ENCODE measurements at places on chromosomes 1 and 21.
A peak's percentile ranks its signal among the peaks of the same experiment; 100 is the strongest.

DNA sequence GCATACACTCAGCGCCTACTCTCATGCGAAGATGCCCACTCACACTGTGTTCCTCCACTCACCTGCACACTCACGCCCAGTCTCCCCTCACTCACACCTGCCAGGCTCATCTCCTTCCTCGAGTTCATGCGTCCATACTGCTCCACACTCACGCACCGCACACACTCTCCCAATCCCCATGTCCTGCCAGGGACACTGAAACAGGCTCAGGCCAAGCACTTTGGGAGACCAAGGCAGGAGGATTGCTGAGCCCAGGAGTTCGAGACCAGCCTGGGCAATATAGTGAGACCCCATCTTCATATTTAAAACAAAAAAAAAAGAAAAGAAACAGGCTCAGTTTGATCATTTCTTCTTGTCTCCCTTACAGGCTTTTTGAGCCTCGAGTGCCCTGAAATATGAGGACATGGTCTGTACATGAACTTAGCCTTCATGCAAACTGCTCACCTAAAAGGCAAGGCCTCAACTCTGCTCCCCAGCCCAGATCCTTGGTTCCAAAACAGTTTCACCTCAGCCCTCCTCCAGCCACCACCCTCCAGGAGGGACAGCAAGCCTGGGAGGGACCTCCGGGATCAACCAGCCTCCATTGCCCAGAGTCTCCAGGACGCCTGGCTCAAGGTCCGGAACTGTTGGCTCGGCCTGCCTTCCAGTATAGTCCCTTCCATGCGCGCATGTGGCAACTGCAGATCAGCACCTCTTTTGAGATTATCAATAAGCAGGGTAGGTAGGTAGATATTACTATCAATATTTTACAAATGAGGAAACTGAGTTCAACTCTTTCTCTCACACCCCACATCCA is 2.4 kb upstream of the PTAFR start:
- DNase-seq = no peak

GRCh38 chr21:45763074-45763473 is 119.5 kb downstream of the PCBP3 start:
- DNase-seq = no peak

DNA sequence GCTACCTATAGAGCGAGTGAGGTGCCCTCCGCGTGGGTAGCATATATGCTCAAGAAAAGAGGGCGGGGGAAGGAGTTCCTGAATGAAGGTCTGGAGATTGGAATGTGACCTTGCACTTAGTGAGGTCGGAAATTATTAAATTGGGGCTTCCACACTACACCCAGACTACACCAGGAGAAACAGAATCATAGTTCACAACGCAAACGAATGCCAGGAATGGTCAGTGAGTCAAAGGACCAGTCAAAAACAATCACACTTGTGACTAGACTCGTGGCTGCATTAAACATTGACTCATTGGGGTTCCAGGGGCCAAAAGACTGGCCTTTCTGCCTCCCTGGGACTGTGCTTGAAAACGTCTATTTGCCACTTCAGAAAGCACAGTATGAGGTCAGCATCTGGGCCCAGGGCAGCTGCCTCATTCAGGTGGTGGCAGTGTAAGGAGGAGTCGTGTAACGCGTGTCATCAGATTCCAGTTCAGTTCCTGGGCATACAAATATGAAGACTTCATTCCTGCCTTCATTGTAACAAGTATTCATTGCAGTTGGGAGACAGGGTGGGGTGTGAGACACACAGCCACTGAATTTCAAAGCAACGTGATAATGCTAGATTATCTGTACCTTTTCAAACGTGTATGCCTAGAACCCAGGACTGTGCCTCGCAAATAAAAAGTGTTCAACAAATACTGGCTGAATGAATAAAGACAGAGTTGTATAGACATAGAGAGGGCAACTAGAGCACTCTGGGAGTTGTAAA is at the start of gene YOD1:
YOD1 (minus strand) TSS at position 18 of the 753 bp plus-strand sequence. CDS start 178 bp downstream, outside the sequence.
- DNase-seq = peak; percentile 21

- no peak for DNase-seq
These were observed 48.8 kb downstream of the NID1 start for GRCh38 chr1:236016083-236016482.

DNA sequence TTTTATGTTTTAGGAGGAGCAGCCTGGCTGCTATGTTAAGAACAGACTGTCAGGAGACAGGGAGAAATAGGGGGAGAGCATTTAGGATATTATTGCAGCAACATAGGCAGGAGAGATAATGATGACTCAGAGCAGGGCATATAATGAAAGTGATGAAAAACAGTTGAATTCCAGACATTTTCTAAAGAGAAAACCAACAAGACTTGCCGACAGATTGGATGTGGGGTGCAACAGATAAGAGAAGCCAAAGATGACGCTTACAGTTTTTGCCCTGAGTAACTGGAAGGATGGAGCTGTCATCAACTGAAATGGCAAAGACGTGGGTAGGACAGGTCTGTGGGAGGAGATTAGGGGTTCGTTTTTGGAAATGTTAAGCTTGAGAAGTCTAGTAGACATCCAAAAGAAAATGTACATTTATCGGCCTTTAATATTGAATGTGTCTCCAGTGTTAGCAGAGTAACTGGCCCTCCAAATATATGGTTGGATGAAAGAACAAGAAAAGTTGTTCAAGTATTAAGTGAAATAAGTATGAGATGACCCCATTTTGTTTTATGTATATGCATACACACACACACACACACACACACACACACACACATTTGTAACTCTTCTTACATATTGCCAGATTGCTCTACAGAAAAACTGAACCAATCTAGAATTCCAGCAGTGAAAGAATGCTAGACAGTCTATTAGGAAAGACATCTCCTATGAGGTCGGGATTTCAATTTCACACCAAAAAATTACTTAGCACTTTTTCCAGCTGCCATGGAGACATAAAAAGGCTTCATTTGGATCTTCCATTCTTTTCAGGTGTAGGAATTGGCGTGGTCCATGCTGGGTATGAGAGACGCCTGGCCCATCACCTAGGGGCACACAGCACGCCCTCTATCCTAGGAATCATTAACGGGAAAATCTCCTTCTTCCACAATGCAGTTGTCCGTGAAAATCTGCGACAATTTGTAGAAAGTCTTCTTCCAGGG is 17.2 kb downstream of the DNAJC16 start:
- no peak for DNase-seq

DNA sequence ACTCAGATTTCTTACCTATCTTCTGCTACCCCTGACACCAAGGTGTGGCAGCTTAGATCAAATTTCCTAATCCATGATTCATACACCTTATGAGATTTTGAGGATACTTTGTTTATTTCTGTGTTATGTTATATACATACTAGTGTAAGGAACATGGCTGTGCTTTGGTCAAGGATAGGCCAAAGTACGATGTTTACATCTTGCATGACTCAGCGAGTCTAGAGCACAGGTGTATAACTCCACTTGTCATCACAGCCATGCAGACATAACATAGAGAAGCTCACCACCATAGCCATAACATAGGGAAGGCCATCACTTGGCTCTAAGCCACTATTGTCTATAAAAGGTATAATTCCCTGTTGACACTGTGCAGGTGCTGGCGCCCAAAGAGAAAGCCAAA is 61.2 kb downstream of the GBP6 start:
- no peak for DNase-seq

DNA sequence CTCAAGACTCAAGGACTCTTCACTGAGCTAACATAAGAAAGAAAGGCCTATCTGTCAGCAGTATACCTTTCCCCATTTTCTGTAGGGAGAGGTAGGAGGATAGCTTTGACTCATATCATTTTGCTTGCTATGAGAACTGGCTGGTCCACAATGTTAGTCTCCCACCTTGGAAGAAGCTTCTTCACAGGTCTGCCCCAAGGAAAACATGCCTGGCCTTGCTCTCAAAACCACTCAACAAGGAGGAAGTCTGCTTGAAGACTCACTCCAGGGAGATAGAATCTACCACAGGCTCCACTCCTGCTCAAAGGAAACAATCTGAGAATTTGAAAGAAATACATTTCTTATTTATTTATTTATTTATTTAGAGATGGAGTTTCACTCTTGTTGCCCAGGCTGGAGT is 29.5 kb upstream of the LAMC1 start:
- no peak for DNase-seq

GRCh38 chr1:160492617-160493016 is 30.4 kb downstream of the SLAMF6 start:
- no peak for DNase-seq

- no peak for DNase-seq
These were observed 2.1 kb downstream of the SIPA1L2 start for GRCh38 chr1:232627645-232628334.

DNA sequence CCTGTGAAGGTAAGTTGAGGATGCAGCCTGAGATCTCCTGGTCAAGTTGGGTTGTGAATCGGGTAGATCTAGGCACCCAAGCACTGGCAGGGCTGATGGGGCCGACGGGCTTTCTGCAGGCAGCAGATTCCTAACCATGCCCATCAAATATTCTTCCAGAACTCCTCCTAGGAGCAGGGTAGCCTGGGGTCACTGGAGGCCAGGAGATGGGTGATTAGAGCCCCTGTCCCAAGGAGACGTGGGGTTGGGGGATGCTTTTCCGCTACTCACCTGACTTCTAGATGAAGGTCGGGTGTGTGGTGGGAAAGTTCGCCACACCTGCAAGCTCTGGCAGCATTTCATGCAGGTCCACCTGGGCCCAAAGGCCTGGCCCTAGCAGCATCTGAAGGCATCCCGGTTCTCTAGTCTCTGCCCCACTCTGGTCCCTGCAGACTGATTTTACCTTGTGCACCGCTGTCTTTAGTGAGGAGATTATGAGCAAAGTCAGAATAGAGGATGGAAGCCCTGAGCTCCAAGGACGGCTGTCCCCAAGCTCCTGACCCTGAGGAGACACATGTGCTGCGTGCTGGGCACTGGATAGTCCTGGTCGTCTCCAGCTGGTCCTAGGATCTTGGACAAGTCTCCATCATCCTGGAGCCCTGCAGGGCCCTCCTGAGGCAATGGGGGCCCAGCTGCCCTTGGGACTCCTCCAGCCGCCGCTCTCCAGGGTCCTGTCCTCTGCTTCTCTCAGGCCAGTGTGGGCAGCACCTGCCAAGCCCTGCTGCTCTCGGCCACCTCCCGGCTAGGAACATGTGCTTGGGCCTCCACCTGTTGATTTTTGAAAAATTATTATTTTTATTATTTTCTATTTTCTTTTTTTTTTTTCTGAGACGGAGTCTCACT is 21.8 kb upstream of the C2CD2 start:
- no peak for DNase-seq

DNA sequence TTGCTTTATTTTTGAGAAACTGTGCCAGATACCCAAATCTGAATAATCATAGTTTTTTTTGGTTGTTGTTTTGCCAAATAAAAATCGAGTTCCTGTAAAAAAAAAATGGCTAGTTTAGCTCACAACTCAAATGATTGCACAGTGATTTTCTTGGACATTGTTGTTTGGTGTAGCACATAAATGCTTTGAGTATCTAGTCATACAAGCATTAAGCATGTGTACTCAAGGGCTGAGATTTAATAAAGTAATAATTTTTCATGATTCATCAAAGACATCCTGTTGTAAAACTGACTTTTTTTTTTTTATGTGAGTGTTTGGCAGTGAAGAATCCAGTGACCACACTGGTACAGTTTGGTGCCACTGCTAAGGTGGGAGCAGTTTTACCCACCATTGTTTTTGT is 18.8 kb downstream of the ITSN1 start:
- DNase-seq = no peak

GRCh38 chr1:246760422-246761347 is 36.5 kb downstream of the SCCPDH start:
- DNase-seq = no peak

GRCh38 chr1:37656881-37657280 is 22.2 kb upstream of the RSPO1 start:
- no peak for DNase-seq

- DNase-seq = peak; percentile 73
These were observed at the start of gene SH3D21 for GRCh38 chr1:36306210-36306901. TSS of gene SH3D21 (plus strand) at chr1:36306368. CDS start at chr1:36306421, 53 bp downstream.

DNA sequence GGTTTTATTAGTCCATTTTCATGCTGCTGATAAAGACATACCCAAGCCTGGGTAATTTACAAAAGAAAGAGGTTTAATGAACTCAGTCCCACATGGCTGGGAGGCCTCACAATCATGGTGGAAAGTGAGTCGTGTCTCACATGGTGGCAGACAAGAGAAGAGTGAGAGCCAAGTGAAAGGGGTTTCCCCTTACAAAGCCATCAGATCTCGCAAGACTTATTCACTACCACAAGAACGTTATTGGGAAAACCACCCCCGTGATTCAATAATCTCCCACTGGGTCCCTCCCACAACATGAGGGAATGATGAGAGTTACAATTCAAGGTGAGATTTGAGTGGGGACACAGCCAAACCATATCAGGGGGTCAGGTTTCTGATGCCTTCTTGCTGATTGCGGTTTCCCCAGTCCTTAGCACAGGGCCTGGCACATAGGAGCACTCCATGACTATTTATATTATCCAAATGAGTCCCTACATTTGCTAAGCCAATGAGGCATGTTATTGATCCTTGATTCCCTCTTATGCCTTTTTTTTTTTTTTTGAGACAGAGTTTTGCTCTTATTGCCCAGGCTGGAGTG is 35.3 kb upstream of the PAXBP1 start:
- peak; percentile 58 for DNase-seq

DNA sequence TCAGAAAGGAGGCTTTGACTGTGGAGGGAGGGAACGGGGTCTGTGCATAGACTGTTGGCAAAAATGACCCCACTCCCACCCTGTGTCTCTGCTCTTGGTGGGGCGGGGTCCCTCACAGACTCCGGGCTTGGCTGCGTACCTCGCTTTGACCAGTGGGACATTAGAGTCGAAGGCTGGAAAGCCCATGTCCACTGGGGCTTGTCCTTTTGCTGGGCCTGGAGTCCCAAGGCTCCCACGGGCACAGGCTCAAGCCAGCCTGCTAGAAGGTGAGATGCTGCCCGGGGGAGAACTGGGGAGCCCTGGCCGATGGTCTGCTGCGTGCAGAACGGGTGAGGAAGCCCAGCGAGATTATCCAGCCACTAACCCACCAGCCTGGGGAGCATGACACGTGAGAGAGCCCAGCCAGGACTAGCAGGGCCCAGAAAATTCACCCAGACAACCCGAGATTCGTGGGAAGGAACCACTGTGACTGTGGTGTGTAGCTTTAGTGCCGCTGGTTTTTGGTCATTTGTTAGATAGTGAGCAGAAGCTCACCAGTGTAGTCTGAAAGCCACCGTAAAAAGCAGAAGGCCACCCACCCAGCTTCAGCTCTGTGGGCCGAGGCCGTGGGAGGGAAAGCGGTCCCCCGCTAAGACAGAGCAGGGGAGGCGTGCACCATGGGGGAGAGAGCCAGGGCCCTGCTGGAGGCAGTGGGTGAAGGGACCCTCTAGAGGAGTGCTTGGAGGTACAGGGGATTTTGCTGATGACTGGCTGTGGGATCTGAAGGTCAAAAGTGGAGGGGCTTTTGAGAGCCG is 78.3 kb upstream of the C1orf174 start:
- no peak for DNase-seq
